ENCODE measurements at places on chromosomes 6 and 20.

DNA sequence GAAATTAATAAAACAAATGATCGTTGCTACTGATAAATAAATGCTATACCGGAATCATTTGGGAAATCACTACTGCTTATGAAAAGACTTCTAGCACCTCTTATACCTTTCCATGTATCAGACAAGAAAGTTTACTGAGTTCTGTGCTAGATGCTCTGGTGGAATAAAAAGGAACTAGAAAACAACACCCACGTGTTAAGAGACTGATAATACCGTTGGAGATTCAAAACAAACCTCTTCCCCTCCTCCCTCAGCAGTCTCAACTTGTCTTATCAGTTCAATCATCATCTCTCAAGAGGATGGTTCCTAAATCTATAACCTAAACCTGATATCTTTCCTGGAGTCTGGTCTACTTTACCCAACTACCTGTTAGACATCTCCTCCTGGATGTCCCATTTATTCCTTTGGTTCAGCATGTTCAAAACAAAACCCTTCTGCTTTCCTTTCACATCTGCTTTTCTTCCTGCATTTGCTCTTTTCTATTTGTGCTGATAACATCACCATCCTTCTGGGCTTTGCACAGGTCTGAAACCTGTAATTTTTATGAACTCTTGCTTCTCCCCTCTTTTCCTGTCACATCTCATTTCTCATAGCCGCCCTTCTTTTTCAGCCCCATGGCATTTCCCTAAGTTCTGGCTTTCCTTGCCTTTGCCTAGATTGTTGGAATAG is 122.2 kb downstream of the COL19A1 start:
- no peak for DNase-seq

GRCh38 chr6:12148317-12148801 is 136.2 kb downstream of the HIVEP1 start:
- DNase-seq = no peak

- DNase-seq = no peak
Measured at GRCh38 chr6:148166339-148166968, 176.2 kb upstream of the SASH1 start.

DNA sequence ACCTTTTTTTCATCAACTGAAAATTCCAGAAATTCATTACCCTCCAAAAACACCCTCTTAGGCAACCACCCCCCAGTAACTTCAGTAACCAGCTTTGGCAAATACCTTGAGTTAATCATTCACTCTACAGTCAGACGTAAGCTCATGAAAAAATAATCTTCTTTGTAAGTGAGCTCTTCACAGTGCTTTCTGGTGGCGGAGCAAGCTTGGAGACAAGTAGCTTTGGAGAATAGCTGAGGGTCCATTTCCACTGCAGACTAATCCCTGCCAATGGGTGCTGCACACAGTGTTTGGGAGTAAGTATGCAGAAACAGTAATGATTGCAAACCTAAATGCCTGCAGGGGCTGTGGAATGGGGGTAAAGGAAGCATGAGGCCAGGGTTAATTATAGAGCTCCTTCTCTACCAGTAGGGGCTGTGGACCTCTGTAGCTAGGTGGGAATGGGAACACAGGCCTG is 56.8 kb upstream of the HINT3 start:
- no peak for DNase-seq

GRCh38 chr6:127865108-127865507 is 35.8 kb downstream of the THEMIS start:
- DNase-seq = no peak

- DNase-seq = no peak
Measured at GRCh38 chr6:107813555-107814194, 10.4 kb downstream of the SCML4 start.

DNA sequence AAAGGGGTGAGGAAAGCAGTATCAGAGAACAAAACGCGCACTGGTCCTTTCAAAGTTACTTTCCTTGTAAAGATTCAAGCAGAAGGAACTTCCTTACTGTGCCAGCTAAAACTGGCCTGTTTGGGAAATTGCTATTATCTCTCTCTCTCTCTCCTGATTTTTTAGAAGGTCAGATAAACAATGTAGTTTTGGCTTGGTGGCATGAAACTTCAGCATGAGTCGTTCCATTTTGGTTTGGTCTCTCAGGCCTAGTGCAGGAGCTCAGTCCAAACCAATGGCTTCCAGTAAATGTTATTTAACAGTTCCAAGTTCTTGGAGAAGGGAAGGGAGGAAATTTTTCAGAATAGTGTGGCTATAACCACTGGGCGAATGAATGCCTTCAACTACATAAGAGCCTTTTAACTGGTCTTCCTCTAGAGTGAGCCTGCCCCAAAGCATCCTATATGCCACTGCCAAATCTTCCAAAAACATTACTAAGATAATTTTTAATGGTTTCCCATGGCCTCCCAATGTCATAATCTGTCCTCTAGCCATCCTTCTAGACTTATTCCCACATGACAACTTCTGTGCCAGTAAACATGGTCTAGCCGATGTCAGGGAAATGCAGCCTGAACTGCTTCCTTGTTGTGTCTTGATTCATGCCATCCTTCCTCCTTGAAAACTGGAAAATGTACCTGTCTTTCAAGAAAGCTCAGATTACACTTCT is 9.1 kb upstream of the SNX9 start:
- no peak for DNase-seq

- peak; percentile 64 for DNase-seq
Measured at GRCh38 chr20:62618611-62619529, 23.4 kb upstream of the SLCO4A1 start.

GRCh38 chr20:46488451-46488850 is 24.9 kb downstream of the ZNF334 start:
- no peak for DNase-seq

DNA sequence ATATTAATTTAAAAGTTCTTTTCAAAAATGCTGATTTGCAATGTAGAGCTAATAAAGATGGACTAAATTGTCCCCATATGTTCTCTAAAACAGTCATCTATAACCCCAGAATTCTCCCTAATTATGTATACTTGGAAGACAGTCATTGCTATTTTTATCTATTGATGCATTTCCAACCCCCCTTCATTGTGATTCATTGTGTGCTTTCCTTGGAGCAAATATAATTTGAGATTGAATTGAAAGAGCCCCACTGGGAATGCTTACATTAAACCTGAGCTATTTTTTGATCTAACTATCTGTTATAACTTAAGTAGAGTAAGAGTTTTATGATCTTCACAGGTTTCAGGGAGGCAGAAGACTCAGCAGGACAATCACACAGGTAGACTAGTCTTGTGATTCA is 73.7 kb upstream of the PTCHD4 start:
- DNase-seq = no peak

DNA sequence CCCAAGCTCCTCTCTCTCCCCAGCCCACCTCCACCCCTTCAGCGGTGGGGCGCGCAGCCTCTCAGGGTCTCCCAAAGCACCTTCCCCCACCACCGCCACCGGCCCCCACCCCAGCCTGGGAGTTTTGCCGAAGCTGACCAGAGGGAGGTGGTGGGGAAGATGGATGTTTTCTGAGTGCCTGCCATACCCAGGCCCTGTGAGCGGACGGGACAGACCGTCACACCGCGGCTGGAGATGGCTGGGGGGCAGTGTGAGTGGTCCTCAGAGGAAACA is 5.7 kb downstream of the C20orf204 start:
- peak; percentile 77 for DNase-seq

- no peak for DNase-seq
Measured at GRCh38 chr20:47610945-47611250, 109.2 kb downstream of the NCOA3 start.

- no peak for DNase-seq
Measured at GRCh38 chr20:6468423-6469116, 298.9 kb upstream of the BMP2 start.

- no peak for DNase-seq
Measured at GRCh38 chr6:116450185-116450710, 10.9 kb upstream of the CALHM6 start.

DNA sequence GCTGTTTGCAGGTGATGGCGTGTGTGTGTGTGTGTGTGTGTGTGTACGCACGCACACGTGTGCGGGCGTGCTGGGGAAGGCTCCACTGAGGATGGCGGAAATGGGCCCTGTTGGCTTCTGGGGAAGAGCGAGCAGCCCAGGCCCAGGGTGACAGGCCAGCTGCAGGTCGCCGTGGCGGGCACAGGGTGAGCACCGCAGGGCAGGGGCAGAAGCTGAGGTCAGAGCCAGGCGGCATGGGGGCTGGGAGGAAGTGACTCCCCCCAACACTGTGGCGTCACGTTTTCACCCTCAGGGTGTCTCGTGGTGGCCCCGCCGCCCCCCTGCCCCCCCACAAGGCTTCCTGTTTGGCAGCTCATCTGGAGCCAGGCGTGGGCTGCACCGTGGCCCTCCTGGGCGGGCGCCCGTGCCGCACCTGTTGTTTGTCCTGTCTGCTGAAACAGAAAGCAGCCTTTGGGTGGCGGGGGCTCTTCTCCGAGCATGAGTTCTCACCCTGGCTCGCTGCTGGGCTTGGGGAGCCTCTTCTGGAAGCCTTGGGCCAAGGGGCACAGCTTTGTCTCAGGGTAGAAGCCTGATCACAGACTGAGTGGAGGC is 7.1 kb downstream of the RBM38 start:
- DNase-seq = peak; percentile 92

All from upper lobe of left lung (tissue), 6 donors.